Left colon (tissue), 2 donors: ENCODE measurements at places on chromosomes 2 and 18. TPM values are rescaled to one million over a fixed set of nuclear protein-coding genes. Genes with fewer than 3 reads are reported as not detected.

DNA sequence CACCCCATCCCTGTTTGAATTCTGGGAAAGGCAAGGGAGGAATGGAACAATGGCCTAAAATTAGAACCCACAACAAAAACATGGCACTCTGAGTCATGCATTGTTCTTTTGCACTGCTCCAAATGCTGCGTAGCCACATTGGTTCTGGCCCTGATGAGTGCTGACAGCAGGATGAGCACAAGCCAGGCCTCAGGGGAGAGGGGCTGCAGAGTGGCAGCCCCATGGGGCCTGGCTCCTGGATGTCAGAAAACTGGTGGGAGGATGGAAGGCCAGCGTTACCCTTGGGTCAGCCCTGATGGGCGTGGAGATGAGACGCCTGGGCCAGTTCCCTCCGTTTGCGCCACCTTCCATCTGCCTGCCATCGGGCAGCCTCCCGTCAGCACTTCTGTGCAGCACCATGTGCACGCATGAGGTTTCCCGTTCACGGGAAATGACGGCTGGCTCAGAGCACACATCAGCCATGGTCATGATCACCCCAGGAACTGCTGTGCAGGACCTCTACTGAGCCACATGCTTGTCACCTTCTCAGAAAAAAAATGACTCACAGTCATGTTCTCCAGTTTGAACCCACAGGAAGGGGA lies 65.6 kb downstream of the CYP26B1 start:
- DNase-seq = no peak

DNA sequence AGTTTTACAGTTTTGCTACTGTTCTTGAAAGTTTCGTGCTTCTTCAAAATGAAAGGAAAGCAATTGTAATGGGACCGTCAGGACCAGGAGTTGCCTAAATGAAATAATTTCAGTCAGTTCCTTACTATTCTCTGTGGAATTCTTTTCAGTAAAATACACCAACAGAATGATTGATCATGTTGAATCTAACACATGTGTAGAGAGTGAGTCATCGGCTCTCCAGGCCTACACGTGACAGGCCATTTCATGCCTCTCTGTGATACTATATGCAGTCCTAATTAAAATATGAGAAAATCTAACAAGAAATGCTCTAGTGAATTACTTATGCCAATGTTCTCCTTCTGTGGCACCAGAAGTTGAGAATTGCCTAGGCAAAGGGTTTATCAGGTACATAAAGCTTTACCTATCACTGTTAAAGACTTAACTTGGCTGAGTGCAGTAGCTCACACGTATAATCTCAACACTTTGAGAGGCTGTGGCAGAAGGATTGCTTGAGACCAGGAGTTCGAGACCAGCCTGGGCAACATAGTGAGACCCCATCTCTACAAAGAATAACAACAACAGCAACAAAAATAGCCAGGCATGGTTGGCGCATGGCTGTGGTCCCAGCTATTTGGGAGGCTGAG lies 199.4 kb downstream of the LRRTM1 start:
- no peak for DNase-seq

- DNase-seq = no peak
Observed at GRCh38 chr2:227117852-227118251, 46.2 kb downstream of the COL4A4 start.

- no peak for DNase-seq
Observed at GRCh38 chr2:239537633-239538356, 137.0 kb upstream of the HDAC4 start.

GRCh38 chr2:132730611-132731010 lies 60.6 kb upstream of the LYPD1 start:
- no peak for DNase-seq

DNA sequence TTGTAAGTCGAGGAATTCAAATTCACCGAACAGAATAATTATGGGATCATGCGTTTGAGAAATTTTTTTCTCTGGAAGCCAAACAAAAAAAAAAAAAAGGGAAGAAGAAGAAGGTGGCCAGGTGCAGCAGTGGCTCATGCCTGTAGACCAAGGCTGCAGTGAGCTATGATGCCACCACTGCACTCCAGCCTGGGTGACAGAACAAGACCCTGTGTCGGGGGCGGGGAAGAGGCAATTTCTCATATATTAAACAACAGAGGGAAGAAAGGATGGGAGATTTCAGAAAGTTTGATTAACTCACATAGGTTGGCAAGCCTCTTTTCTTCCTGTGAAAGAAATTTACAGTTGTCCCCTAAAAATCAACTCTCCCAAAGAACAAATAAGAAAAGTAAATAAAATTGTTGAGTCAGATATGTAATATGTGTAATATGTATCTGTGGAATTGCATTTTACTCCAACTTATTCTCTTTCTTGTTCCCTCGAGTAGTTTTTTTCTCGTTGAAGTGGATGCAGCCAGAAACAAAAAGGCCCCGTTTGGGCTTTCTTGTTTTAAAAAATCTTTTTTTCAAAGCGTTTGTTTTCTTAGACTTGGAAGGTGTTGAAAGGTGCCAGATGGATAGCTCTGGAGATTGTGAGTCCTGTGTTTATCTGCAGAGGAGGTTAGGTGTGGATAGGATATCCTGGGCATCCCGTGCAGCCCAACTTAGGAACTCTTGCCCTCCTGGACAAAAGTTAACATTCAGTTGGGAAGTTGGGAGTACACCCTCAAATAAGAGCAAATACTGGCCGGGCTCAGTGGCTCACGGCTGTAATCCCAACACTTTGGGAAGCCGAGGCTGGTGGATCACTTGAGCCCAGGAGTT lies 25.4 kb upstream of the FMNL2 start:
- DNase-seq = no peak

GRCh38 chr2:173148520-173148919 lies 72.9 kb downstream of the MAP3K20 start:
- DNase-seq = no peak

- DNase-seq = no peak
Observed at GRCh38 chr2:197740200-197740599, 35.0 kb downstream of the MARS2 start.

GRCh38 chr2:121429927-121430520 lies 100.7 kb upstream of the RNU4ATAC start:
- no peak for DNase-seq

DNA sequence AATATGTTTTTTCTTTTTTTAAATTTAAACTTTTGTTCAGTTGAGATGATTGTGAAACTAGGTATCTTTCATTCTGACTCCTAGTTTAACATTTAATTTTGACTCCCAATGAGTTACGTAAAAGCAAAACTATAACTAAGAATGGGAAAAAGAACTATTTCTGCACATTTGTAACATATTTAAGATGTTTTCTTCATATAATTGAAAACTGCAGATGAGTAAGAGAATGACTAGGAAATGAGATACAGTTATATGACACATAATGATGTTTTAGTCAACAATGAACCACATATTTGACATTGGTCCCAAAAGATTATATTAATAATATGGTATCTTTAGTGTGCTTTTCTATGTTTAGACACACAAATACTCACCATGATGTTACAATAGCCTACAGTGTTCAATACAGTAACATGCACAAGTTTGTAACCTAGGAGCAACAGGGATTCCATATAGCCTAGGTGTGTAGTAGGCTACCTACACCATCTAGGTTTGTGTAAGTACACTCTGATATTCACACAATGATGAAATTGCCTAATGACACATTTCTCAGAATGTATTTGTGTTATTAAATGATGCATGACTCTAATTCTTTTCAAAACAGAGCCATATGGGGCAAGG lies 12.6 kb downstream of the ERMN start:
- no peak for DNase-seq

DNA sequence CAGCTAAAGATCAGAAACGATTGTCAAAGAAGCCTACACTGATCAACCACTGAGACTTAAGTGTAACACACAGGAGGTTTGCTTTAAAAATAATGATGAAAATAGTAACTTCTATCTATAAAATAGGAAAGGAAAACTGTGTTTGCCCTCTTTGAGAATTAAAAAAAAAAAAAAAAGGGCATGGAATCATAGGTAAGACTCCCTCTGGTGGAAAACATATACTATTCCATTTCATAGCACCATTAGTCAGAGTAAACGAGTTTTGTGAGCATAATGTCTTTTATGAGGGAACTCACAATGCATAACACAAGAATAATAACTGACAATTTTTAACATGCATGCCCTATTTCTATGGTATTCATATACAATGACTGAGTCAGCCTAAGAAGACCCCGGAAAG lies 36.3 kb downstream of the SLC35F5 start:
- no peak for DNase-seq

GRCh38 chr2:172734711-172735581 lies 699 bp upstream of the RAPGEF4 start:
- no peak for DNase-seq

GRCh38 chr2:121358291-121358690 lies 73.3 kb upstream of the TFCP2L1 start:
- DNase-seq = no peak

- peak; percentile 43 for DNase-seq
Observed at GRCh38 chr18:32278177-32278799, 88.4 kb downstream of the MEP1B start.

DNA sequence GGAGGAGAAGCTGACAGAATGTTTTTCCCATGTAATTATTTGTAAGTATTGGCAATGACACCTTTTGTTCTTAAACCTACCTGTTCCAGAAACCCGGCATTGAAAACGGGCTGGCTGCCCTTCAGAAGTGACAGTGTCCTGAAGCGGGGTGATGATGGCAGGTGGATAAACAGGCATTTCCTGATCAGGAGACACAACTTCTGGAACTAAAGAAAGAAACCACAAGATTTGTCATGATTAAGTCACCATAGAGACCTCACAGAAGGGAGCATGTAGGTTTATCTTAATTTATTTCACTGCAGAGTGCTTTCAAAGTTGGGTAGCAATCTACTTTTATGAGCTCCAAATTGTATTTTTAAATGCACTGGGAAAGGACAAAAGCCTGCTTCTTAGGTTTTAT lies 43.1 kb downstream of the TTN start:
- DNase-seq = no peak

GRCh38 chr2:1796232-1796930 lies 52.1 kb upstream of the PXDN start:
- DNase-seq = no peak

DNA sequence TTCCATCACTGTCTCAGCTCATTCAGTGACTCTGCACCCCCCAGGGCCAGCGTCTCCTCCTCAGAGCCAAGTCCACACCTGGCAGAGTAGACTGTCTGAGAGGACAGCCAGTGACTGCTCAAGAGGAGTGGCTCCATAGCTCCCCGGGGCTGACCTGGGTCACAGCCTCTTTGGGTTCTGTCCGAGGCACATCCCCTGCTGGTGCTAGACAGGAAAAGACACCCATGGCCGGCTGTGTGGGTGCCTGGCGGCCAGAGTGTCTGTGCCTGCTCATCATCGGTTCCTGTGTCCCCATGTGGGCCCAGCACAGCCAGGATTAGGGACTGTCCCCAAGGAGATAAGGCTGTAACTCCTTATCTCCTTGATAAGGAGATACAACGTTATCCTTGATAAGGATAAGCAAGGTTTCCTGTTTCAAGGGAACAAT lies 3.5 kb upstream of the CROCC2 start:
- DNase-seq = no peak

GRCh38 chr2:120709608-120710041 lies 26.0 kb upstream of the GLI2 start:
- DNase-seq = no peak

- no peak for DNase-seq
Observed at GRCh38 chr2:98748292-98749065, 17.5 kb upstream of the MGAT4A start.

- no peak for DNase-seq
Observed at GRCh38 chr2:88813612-88814011, 122.1 kb downstream of the RPIA start.

DNA sequence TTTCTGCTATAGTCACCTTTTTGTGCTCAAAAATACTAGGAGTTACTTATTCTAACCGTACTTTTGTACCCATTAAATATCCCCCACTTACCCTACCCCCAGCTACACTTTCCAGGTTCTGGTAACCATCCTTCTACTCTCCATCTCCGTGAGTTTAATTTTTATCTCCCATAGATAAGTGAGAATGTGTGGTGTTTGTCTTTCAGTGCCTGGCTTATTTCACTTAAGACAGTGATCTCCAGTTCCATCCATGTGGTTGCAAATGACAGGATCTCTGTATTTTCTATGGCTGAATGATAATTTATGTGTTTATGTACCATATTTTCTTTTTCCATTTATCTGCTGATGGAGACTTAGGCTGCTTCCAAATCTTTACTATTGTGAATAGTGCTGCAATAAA lies 323.3 kb downstream of the ZNF804A start:
- DNase-seq = no peak

- DNase-seq = no peak
Observed at GRCh38 chr2:43484323-43484930, 111.4 kb downstream of the THADA start.

DNA sequence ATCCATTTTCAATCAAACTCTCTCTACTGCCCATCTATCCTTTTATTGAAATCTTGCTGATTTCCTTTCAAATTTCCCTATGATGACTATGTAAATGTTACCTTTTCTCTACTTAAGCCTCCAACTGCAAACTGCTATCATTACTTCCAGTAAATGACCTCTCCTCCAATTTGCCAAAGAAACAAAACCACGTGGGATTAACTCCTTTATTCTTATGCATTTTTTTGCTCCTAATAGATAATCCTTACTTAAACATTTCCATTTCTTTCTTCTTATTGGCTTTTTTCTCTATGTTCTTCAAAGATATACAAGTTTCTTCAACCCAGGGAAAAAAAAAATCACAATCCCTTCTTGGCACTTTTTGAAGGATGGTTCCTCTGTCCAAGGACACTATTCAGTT lies 61.2 kb downstream of the CCDC88A start:
- no peak for DNase-seq

- DNase-seq = peak; percentile 59
Observed at GRCh38 chr18:76495435-76496193, 572 bp upstream of the ZNF516 start.

- no peak for DNase-seq
Observed at GRCh38 chr2:118442996-118443553, 354.8 kb downstream of the INSIG2 start.

GRCh38 chr2:232458051-232458660 lies 2.2 kb downstream of the ALPI start:
- DNase-seq = no peak

SERPINB11 gene
- total RNA-seq = not detected

SCYGR4 gene
- not detected for total RNA-seq

SERPINB10 gene
- not detected for total RNA-seq

MAPRE3 gene
- total RNA-seq = 31.4 TPM

TLX2 gene
- total RNA-seq = 0.56 TPM

TRIB2 gene
- total RNA-seq = 7.8 TPM

SPP2 gene
- total RNA-seq = not detected

IL37 gene
- total RNA-seq = 1.5 TPM

KIF1A gene
- 2.2 TPM for total RNA-seq

PAX8 gene
- total RNA-seq = 13.2 TPM

PLCD4 gene
- 1.0 TPM for total RNA-seq

FER1L5 gene
- total RNA-seq = 0.08 TPM

HOXD8 gene
- total RNA-seq = 9.8 TPM

IKZF2 gene
- 7.7 TPM for total RNA-seq
